ENCODE measurements at places on chromosomes 1 and 21.

GRCh38 chr1:235835226-235835625 is 31.5 kb downstream of the LYST start:
- no peak for DNase-seq

DNA sequence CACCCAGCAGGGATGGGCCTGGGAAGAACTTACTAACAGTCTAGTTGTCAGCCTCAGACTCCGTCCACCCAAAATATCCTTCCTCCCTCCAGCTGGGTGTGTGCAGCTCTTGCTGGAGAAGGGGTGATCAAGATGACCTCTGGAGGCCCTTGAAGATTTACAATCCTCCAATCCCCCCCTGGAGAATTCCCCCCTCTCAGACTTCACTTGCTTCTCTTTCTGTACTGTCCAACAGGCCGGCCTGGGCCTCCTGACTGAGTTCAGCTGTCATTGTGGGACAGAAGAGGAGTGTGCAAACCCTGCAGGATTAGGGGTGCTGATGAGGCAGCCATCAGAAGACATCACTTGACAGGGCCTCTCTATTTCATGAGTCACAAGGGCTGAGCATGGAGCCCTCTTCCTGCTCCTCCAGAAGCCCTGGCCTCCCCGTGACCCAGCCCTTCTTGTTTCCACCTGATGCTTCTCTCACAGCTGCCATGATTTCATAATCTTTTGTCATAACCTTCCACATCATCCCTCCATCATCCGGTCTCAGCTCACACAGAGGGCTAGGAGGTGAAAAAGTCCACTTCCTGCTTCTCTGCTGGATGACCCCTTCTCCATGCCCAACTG is 17.5 kb upstream of the IGFN1 start:
- DNase-seq: no peak

DNA sequence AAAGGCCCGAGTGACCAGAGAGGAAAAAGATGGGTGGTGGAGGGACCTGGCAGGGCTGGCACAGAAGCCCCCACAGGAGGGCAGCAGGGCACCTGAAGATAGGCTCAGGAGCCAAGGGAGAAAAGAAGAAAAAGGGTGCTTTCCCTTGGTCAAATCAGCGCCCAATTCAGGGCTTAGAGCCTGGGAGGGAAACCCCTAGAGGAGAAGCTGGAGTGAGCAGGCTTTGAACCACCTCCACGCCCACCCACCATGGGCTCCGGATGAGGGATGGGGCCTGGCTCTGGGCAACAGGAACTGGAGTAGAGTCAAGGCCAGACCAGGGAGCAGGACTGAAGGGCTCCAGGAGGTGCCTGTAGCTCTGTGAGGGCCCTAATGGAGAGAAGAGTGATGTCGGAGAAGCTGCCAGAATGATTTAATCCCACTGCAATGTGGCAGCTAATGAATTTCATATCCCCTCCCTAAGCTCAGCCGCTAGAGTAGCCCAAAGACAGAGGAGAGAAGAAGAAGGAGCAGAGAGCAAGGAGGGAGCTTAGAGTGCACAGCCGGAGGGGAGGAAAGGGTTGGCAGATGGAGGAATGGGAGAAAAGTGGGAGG is 12.0 kb upstream of the PRELP start:
- no peak for DNase-seq

GRCh38 chr21:35616090-35616489 is 444.2 kb downstream of the SETD4 start:
- DNase-seq: no peak

DNA sequence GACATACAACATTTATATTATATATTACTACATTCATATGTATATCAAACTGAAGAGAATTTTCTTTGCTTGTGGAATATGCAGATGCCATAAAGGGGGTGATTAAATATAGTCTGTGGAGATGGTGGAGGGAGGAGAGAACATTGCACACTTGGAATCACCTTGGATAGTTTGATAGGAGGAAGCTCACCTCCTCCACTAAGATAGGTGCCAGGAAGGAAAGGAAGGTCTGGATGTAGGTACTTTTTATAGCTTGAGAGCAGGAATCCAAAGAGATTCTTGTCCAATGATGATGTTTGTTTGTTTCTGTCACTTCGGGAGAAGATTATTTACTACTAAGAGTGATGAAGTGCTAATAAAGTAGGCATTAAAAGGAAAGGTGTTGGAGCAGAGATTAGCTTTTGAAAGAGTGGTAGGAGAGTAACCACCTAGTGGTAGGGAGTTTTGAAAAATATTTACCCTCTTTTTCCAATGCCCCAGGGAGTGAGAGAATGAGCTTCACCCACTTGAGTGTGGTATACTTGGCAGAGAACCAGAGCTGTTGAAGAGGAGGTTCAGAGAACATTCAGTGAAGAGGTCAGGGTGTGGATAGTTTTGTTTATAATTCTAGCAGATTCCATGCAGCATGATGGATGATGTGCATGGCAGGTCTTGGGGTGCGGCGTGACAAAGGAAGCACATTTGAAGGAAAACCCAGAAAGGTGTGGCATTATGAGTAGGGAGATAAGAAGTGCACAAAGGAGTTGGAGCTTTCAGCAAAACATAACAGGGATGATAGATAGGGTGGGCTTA is 145.0 kb downstream of the PATJ start:
- DNase-seq: no peak

GRCh38 chr1:224287714-224288113 is 42.3 kb downstream of the NVL start:
- no peak for DNase-seq

DNA sequence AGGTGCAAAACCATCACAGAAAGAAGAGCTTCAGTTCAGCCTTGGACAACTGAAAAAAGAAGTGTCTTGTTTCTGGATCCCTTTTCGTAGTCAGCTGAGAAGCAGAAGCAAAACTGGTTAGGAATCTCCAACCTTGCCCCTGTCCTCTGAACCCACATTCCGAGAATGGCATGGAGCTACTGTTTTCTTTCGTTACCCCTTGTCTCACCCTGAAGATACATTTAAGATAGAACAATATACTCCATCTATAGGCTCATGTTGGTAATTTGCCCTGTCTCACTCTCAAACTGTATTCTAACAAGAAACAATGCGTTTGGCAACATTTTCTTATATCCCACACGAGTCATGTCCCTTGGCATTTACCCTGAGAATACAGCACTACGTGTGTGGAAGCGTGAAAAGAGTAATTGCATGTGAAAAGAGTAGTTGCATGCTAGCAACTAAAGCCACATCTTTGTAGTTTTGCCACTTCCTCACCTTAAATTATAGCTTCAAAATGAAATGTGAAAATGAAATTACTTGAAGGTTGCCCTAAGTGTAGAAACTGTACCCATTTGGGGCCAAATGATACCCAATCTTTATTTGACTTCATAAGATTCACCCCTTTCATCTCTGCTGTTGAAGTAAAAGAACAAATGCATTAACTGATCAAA is 5.3 kb downstream of the SLAMF7 start:
- DNase-seq: no peak

DNA sequence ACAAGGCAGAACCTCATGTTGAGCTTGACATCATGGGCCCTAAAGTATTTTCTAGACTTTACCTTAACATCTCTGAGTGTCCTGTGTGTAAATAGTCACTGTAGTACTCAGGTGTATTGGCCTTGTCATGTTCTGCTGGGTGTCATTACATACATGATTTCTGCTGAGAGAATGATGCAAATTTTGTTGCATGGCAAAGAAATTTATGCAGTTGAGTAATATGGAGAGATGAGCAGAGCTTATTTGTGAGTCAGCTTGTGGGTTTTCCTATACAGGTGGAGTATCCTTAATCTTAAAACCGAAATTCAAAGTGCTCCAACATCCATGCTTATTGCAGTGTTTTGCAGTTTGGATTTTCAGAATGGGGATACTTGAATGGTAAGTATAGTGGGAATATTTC is 36.6 kb downstream of the RGL1 start:
- no peak for DNase-seq

- no peak for DNase-seq
Observed at GRCh38 chr1:245969283-245969682, 537.8 kb downstream of the SMYD3 start.

DNA sequence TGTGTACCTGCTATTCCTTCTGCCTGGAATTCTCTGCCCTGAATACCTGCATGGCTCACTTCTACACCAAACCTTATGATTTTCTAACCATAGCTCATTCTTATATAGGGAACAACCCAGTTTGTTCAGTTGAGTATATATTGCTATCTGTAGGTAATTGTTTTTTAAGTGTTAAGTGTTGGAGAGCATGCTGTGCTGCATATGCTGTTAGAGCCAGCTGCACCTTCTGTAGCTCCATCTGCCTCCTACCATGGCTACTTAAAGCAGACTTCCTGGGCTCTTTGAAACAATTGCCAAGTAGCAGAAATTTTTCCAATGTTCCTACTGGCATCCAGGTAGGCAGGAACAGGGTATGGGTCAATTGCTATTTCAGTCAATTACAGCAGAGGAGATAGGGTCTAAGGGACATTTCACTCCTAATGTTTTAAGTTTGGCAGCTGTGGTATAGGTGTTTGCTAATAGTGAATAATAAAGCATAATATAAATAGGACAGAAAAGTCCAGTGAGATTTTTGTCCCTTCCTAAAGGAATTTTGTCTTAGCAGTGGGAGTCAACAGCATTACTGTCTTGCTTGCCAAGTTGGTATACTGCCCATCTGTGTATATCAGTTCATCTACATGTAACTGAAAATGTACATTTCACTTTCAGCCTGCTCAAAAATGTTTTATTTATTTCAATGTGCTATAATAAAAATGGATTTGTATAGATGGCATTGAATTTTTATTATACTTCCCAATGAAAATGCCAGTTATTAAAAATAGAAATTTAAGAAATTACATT is 34.0 kb upstream of the C1orf115 start:
- DNase-seq: no peak

DNA sequence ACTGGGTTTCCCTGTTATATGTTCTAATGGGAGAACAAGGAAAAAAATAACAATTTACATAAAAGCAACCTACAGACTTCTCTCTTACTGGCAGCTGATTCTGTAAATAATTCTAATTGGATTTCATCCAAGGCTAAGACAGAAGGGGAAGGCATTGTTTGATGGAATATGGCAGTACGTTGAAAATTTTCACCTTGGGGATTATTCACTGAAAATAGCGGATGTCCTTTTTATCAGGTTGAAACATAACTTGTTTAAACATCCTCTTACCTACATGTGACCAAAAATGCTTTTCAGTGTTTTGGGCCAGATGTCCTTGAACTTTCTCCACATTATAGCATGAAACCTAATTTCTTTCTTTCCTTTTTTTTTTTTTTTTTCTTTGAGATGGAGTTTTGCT is 24.9 kb downstream of the TSNAX start:
- no peak for DNase-seq

DNA sequence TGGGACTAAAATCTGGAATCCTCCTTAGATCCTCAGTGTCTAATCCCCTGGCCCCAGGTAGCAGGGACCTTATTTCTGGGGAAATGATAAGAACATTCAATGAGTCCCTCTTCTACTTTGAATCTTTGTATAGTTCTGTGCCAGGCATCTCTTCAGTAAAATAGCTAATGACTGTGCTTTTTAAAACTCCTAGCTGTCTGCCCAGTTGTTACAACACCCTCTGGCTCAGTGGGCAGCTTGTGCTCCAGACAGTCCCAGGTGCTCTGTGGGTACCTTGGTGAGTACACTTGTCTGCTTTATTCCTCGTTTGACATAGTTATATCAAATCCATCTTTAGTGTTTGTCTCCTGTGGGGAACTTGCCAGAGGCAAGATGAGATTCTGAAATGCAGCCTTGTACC is 18.0 kb downstream of the TGFB2 start:
- no peak for DNase-seq

DNA sequence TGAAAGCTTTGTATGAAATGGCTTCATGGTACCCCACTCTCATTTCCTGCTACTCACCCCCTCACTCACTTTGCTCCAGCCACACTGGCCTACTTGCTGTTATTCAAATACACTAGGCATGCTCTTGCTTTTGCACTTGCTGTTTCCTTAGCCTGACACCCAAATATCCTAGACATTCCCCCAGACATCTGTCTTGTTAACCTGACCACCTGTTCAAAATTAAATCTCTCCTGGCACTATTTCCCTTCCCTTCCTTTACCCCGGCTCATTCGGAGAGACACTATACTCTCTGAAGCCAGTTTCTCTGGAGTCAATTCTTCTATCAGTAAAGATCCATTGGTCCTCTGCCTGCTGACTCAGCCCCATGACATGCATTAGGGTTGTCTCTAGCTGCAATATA is 306.0 kb upstream of the SGIP1 start:
- DNase-seq: no peak

DNA sequence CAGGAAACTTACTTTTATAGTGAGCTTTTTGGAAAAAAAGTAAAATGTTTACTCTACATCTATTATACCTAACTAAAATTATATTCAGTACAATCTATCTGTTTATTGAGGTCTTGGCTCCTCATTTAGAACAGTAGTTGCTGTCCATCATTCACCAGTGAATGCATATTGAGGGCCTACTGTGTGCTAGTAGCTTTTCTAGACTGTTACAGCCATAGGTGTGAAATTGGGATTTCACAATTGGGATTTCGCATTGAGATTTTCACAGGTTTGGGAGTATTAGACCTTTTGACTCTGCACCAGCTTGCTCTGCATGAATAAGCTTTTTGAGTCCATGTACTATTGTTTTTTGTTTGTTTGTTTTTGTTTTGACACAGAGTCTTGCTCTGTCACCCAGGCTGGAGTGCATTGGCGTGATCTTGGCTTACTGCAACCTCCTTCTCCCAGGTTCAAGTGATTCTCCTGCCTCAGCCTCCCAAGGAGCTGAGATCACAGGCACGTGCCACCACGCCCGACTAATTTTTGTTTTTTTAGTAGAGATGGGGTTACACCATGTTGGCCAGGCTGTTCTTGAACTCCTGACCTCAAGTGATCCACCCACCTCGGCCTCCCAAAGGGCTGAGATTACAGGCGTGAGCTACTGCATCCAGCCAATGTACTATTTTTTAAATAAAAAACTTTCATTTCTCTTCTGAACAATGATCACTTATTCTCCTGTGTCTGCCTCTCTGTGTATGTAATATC is 47.2 kb upstream of the ERRFI1 start:
- DNase-seq: no peak

- DNase-seq: no peak
Observed at GRCh38 chr1:1003618-1004419, 3.9 kb upstream of the HES4 start.

DNA sequence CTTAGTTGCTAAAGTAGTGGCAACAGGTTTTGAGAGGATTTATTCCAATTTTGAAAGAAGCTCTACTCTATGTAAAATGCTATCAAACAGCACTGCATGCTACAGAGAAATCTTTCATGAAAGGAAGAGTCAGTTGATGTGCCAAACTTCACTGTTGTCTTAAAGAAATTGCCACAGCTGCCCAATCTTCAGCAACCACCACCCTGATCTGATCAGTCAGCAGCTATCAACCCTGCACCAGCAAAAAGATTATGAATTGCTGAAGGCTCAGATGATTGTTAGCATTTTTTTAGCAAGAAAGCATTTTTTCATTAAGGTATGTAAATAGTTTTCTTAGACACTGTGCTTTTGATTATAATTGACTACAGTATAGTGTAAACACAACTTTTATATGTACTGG is 49.6 kb downstream of the SLC9C2 start:
- DNase-seq: no peak

All from activated naive CD4-positive, alpha-beta T cell treated with Interleukin-2 at 50 U/mL for 16 hours (primary cell).